ENCODE measurements at places on chromosomes 16 and 17. TPM values are rescaled to one million over a fixed set of nuclear protein-coding genes. Genes with fewer than 3 reads are reported as not detected.

The PLEKHG4 gene
- total RNA-seq: 5.6 TPM

The FBXW10B gene
- total RNA-seq: 0.18 TPM

The OR4D1 gene
- not detected for total RNA-seq

The KRTAP9-4 gene
- not detected for total RNA-seq

The TMC5 gene
- total RNA-seq: not detected

The ZNF598 gene
- 11.4 TPM for total RNA-seq

The SLC6A4 gene
- under 0.01 TPM for total RNA-seq

The ALDH3A1 gene
- 0.28 TPM for total RNA-seq

The DPEP3 gene
- not detected for total RNA-seq

The IL32 gene
- 8.2 TPM for total RNA-seq

The TBC1D3D gene
- not detected for total RNA-seq

The SNX20 gene
- not detected for total RNA-seq

The TMEM100 gene
- 1.8 TPM for total RNA-seq

The AARS1 gene
- total RNA-seq: 231 TPM

The GP1BA gene
- not detected for total RNA-seq

The KRT33B gene
- total RNA-seq: 0.14 TPM

The TOX3 gene
- total RNA-seq: not detected

The TTYH2 gene
- total RNA-seq: 2.9 TPM

The SLFN5 gene
- 61.7 TPM for total RNA-seq

The XYLT1 gene
- 11.6 TPM for total RNA-seq

The ADAP2 gene
- 0.57 TPM for total RNA-seq
